ENCODE measurements at places on chromosomes 13 and 19.

- no peak for DNase-seq
Measured at GRCh38 chr13:113848020-113848419, 15.9 kb downstream of the GAS6 start.

GRCh38 chr13:99056381-99057014, 78.6 kb upstream of the DOCK9 start:
- DNase-seq = no peak

- DNase-seq = no peak
Measured at GRCh38 chr13:106318941-106319411, 216.5 kb downstream of the EFNB2 start.

DNA sequence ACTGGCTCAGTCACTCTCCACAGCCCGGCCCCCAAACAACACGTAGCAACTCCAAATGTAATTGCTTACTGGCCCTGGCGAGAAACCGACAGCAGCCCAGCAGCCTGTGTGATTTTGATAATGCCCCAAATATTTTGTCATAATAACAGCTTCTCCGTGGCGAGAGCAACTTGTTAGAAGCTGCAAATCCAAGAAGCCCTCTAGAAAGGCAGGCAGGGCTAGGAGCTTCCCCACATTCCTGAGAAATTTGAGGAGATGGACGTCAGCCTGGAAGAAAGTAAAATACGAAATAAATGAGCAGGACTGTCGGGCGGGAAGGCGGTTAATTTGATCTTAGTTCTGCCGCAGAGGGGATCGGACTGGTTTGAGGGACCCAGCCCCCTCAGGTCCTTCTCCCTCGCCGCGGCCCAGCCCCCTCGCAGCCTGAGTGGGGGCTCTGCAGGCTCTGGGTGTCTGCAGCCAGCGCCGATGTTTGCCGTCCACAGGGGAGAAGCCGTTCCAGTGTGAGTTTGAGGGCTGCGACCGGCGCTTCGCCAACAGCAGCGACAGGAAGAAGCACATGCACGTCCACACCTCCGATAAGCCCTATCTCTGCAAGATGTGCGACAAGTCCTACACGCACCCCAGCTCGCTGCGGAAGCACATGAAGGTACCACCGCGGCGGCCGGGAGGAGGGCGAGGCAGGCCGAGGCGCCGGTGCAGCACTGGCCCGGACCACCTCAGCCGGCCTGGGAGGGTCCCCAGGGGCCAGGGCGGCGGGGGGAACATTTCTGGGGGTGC, 3.1 kb downstream of the ZIC2 start:
- DNase-seq = no peak

DNA sequence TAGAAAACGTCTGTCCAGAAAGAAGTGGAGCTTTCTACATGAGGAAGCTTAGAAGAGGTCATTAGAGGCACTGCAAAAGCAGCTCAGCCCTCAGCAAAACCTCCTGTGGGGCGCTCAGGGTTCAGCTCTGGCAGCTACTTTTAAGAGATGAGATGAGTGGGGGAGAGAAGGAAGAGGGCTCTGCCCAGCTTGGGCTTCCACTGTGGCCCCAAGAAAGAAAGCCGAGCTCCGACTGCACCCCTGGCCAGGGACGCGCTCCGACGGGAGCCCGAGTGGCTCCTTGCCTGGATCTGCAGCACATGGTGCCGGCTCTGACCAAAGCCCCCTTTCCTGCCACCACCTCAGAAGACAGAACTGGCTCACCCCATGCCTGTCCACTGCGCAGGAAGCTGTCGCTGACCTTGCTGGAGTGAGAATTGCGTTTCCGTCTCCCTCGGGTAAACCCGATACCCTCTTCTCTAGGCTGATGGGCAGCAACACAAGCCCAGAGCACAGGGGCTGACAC, 36.4 kb downstream of the NAXD start:
- DNase-seq = no peak

DNA sequence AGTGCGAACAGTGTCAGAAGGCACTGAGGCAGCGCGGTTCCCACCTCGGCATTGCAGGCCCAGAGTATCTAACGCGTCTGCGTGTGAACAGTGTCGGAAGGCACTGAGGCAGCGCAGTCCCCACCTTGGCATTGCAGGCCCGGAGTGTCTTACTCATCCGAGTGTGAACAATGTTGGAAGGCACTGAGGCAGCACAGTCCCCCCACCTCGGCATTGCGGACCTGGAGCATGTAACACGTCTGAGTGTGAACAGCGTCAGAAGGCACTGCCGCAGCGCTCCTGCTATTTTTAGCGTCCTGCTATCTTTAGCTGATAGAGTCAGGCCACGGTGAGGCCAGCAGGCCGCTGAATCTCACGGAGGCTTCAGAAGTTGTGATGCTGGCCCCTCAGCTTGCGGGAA, 39.6 kb downstream of the ATP11A start:
- no peak for DNase-seq

- no peak for DNase-seq
Measured at GRCh38 chr13:85657942-85658341, 141.3 kb downstream of the SLITRK6 start.

GRCh38 chr13:75359266-75359665, 122.7 kb downstream of the TBC1D4 start:
- no peak for DNase-seq

DNA sequence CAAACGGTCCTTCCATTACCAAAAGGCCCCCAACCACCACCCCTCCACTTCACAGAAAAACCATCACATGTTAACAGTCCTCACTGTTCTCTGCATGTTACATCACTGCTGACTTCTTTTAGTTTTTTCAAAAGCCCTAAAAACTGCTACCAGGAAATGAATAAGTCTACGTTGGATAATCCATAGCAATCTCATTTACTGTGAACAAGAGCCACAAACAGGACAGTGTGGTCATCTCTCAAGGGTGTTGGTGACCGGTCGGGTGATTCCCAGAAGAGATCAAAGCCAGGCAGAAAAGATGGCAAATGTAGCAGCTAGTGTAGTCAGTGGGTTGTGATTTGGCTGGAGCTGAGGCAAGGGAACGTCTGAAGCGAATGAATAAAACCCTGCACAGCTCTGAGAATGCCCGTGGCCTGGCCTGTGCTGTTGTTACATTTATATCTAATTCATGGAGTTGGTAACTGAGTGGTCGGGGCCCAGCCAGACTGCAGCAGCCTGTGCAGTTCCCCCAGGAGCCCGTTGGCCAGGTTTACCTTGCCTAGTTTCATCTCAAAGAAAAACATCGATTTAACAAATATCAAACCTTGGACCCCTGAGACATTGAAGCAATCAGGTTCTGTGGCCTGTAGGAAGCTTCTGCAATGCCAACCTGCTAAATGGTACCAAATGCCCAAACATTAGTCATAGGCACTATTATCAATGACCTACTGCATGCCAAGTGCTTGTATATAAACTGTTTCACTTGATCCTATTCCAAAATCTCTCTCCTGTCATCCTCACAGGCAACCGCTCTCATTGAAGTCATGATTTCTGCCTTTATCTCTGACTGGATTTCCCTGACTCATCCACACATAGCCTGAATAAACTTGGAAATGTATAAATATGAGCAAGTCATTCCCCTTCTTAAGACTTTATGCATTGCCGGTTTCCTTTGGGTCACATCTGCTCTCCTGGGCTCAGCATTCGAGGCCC, 153.8 kb upstream of the SERP2 start:
- no peak for DNase-seq

GRCh38 chr19:13583114-13583513, 76.8 kb upstream of the CACNA1A start:
- no peak for DNase-seq

DNA sequence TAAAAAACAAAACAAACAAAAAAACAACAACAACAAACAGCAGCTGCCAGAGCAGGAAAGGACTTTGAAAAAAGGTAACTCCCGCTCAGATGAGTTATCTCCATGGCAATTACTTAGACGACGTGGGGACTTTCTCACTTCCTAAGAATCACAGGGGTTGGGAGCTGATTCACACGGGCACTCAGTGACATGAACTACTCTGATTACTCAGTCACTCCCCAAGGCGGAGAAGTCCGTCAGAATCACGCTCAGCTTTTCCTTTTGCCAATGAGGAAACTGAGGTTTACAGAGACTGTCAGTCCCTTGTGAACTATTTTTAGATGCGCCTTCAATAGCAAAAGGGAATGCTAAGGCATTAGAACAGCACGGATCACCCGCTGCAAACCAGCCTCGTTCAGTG, 32.3 kb upstream of the MATK start:
- DNase-seq = peak; percentile 46

- no peak for DNase-seq
Measured at GRCh38 chr19:38891771-38892170, 7.6 kb downstream of the SIRT2 start.

GRCh38 chr13:65724226-65724625, 1505.9 kb downstream of the PCDH9 start:
- DNase-seq = no peak

DNA sequence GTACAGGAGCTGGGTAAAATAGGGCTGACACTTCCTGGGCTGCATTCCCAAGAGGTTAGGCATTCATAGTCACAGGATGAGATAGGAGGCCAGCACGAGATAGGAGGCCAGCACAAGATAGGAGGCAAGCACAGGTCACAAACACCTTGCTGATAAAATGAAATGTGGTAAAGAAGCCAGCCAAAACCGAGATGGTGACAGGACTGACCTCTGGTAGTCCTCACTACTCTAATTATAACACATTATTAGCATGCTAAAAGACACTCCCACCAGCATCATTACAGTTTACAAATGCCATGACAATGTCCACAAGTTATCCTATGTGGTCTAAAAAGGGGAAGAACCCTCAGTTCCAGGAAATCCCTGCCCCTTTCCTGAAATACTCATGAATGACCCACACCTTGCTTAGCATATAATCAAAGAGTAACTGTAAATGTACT, 20.9 kb upstream of the IGSF23 start:
- no peak for DNase-seq

- no peak for DNase-seq
Measured at GRCh38 chr13:112951674-112952371, 17.2 kb upstream of the MCF2L start.

DNA sequence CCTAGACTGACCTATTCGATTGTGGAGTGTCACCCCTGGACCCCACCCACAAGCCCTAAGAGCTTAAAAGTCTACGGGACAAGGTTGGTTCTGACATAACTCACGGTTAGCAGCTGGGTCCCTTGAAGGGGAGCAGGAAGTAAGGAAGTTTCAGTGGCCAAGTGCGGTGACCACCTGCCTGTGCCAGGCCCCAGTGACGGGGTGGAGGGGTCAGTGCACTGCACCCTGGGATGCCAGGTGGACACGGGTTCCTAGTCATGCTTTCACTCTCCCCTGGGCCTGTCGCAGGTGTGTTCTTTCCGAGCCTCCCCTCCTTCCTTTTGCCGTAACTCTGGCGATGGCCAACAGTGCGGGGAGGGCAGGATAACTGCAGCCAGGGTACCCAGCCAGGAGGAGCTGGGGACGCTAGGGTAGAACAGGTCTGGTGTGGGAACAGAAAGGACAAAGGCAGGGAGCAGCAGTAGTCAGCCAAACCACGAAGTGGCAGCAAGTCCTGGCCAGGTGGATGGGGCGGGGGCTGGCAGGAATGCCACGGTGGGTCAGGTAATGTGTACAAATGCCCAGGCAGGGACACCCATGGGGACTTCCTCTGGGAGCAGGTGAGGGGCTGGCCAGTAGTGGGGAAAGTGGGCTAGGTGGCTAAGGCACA, 58.3 kb downstream of the RGCC start:
- DNase-seq = no peak

DNA sequence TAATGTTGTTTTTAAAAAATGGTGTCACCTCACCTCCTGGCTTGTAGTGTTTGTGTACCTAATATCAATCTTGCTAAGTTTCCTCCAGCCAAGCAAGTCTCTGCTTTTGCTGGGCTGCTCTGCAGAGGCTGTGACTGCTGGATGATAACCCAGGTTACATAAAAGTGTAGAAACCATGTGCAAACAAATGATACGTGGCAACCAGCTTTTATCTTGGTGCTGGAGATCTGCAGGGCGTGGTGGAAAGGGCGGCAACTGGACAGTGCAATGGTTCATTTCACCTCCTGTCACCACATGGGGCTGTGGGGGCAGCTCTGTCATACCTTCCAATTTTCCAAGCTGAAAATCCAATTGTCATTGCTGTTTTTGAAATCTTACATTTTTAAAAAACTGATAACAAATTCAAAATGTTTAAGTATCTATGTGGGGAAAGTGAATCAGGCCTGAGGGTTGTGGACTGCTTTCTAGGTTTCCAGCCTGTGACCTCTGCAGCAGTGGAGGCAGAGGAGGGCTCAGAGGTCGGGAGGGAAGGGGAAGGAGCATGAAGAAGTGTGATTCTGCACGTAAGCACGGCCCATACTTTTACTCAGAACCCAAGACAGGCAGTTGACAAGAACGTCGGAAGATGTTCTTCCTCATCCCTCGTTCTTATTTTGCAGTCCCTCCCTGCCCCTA, 9.7 kb downstream of the GPR42 start:
- DNase-seq = no peak

- no peak for DNase-seq
Measured at GRCh38 chr19:55940306-55940705, 7.3 kb upstream of the NLRP8 start.

DNA sequence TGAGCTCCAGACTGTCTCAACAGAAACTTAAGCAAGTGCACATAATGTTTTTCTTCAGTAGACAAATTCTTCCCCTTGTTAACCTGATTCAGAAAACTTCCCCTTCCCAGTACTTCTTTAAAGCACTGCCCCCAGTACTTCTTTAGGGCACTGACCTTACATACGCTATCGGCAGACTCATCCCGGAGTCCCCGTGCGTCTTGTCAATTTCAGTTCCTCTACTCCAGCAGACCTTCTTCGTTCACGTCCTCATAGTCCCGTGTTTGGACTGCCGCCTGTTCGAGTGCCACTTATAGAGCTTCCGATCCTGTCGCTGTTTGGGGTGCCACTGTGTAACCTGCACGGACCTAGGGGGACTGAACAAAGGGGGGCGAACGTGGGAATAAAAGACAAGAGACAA, 29.0 kb downstream of the ZNF627 start:
- DNase-seq = no peak

- no peak for DNase-seq
Measured at GRCh38 chr19:827710-828321, at the start of gene AZU1. AZU1 (plus strand) TSS chr19:827837; CDS start chr19:827847, 10 bp downstream.

DNA sequence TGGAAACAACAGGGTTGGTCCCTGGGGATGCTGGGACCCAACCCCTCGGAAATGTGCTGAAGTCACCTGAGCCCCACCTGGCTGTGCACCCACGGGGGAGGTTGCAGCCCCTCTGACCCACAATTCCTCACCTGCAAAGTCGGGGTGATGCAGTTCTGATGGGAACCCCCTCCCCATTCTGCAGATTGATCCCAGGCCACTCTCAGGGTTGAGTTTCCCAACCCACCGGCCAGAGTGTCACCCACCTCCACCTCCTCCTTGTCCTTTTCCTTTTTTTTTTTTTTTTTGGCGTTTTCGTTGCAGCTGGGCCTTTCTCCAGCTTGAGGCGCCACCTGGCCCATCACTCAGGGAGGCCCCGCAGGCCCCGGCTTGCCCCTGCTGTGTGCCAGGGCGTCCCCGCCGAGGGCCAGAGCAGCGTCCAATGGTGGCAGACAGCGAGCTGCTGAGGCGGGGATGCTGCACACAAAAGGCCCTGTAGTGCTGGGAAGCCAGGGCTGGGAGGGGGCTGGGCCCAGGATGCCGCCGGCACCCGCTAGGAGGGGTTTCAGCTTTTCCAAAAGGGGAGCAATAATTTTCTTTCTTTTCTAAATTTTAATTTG, 4.6 kb downstream of the PIK3R2 start:
- no peak for DNase-seq
